ENCODE measurements at places on chromosomes 5 and 9. TPM values are rescaled to one million over a fixed set of nuclear protein-coding genes. Genes with fewer than 3 reads are reported as not detected.
A peak's percentile ranks its signal among the peaks of the same experiment; 100 is the strongest.

- DNase-seq: no peak
Observed at GRCh38 chr5:166772770-166773169, 1518.7 kb upstream of the WWC1 start.

DNA sequence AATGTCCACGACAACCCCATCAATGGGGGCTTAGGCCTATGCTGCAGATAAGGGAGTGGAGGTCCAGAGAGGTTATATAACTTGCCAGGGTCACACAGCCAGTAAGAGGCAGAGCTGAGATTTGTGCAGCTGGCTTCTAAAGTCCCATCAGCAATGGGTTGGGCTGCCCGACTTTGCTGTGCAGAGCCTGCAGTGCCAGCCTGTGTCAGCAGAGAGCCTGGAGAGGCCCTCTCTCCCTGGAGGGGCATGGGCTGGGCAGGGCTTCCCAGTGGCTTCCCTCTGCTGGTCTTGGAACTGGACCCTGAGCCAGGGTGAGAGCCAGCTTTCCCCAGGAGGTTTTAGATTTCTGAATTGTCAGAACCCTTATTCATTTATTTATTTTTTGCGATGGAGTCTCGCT, 77.2 kb upstream of the RAPGEF1 start:
- DNase-seq: no peak

- DNase-seq: no peak
Observed at GRCh38 chr9:136829412-136829811, 12.9 kb upstream of the AJM1 start.

GRCh38 chr5:61332358-61332749, 296 bp downstream of the ZSWIM6 start:
- peak; percentile 45 for DNase-seq

DNA sequence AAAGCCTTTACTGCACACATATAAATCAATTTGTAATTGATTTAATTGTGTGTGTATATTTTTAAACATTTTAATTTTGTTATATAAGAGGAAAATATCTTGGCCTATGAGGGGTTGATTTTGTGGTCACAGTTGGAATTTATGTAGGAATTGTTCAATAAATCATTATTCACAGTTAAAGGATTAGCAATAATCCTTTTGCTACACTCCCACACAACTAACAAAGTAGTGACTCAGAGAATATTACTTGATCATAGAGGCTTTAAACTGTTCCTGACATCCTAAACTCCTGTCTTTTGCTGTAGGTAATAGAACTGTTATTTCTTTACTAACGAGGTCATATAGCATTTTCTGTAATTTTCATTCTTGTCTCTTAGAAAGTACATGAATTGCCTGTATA, 95.5 kb downstream of the ZCCHC7 start:
- DNase-seq: no peak

DNA sequence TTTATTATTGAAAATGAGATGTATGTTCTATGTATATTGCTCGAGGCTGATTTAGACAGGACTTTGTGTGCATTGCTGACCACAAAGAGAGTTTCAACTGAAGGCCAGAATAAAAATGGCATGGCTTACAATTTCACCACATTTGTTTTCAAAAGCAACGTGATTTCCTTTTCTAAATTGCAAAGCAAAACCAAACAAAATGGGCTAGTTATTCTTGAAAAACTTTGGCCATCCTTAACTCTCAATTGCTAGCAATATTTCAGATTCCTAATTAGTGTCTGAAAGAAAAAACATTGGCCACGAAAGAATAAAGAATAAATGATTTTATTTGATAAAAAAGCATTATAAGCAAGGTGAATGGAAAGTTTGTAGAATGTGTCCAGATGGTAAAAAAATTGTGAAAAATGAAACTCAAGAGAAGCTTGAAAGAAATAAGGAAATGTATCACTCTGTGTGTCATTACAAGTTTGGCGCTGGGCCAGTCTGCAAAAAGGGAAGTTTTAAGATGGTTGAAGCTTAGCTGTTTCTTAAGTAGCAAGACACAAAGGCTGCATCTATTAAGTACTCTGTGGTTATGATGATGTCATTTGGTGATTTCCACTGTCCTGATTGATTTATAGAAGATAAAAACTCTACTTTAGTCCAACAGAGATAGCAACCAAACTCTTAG, 89.2 kb upstream of the PRLR start:
- DNase-seq: no peak

- DNase-seq: no peak
Observed at GRCh38 chr9:89838621-89839020, 233.8 kb downstream of the GADD45G start.

DNA sequence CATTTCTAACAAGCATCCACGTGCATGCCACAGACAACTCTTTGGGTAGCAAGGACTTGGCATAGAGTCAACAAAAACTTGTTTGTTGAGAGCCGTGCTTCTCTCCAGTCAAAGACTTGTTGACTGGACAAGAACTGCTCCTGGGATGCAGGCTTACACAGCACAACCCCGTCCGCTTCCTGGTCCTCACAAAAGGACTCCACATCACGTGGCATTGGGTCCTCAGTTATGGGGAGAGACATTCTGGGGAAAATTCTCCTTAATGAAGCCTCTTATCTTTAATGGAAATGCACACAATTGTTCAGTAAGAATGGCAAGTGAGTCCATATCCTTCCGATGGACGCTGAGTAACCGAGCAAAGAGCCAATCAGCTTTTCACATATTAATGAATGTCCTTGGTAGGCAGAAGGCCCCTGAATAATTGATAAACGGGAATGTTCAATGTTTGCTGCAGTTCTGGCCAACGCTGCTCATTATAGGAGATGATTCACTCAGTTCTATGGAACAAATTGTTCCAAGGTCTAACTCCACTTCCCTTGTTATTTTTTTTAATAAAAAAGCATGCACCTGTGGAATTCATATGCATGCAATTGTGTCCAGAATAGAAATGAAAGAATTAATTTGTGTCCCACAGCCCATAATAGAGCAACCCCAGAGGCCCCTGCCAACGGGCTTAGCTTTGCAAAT, 97.0 kb upstream of the ZNF366 start:
- no peak for DNase-seq

- no peak for DNase-seq
Observed at GRCh38 chr5:164027738-164028137, 522.3 kb downstream of the MAT2B start.

DNA sequence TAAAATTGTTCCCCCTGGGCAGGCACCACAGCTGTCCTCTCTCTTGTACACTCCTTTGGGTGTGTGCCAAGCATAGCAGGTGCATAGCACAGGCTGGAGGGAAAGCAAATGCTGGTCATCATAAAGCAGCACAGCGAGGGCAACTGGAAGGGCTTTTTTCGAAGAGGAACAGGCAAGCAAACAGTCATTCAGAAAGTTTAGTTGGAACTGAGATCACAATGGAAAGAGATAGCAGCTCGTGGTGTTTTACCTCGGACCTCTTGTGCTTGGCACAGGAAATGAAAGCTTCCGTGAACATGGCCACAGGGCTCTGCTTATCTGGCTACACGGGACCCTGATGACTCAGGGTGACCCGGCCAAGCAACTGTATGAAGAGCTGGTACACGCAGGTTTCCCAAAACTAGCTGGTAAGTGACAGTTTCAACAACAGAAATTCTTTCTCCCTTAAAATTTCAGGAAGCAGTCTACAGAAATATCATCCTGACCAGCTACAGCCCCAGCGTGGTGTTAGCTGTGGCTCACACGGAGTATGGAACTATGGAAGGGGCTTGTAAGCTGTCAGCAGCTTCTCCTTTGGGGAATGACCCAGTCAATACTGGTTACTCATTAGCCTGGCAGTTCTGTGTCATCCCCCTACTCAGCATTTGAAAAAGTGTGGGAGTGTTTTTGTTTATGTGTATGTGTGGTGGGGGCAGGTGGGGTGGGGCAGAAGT, 48.1 kb downstream of the POC5 start:
- DNase-seq: peak; percentile 55

- no peak for DNase-seq
Observed at GRCh38 chr9:2473681-2474080, 147.9 kb upstream of the VLDLR start.

DNA sequence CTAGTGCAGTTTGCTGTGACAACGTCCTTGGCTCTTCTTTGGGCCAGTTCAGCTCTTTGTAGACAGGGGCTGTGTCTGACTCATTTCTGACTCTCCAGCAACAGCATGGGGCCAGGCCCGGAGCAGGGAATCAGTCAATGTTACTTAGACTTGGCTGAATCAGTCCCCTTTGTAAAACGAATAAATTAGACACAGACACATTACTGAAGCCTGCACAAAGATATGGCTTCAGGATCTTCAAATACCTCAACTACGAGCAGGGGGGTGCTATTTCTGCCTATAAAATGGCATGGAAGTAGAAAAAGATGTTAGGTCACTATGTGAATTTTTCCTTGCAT, 204.7 kb downstream of the TTLL11 start:
- DNase-seq: no peak

DNA sequence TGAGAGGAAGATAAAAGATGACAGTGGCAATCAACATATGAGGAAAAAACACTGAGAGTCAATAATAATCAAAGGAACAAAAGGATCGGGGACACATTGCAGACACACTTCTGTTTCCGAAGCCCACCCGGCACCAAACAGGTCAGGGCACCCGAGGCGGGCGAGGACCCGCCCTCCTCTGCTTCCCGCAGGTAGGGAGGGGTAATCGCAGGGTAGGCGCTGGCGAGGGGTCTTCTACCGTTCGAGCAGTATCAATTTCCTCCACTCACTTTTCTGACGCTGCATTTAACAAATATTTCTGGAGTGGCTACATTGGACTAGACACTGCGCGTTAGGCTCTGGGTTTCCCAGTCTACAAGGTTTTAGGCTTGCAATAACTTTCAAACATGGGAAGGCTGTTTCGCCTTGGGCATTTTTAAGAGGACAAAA, 1.3 kb downstream of the TXN start:
- no peak for DNase-seq

GRCh38 chr9:98541684-98542230, 167.0 kb downstream of the GABBR2 start:
- DNase-seq: no peak

DNA sequence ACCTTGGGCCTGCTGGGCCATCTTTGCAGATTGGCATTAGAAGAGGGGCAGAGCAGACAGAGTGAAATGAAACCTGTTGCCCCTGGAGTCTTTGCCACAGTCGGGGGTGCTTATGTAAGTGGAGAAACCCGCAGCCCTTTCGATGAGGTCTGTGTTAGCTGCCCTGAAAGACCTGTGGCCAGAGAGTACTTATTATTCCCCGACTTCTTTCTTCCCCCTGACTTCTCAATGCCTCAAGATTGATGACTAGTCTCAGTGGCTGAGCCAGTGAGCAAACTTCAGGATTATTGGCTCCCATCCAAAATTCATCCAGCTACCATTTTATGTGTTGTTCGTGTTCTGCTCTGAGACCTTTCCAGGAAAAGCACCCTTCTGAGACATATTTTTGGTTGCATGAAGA, 7.6 kb downstream of the NTRK2 start:
- no peak for DNase-seq

GRCh38 chr5:1324719-1325190, 20.1 kb downstream of the CLPTM1L start:
- no peak for DNase-seq

GRCh38 chr5:16725575-16725974, 108.8 kb upstream of the RETREG1 start:
- DNase-seq: no peak

DNA sequence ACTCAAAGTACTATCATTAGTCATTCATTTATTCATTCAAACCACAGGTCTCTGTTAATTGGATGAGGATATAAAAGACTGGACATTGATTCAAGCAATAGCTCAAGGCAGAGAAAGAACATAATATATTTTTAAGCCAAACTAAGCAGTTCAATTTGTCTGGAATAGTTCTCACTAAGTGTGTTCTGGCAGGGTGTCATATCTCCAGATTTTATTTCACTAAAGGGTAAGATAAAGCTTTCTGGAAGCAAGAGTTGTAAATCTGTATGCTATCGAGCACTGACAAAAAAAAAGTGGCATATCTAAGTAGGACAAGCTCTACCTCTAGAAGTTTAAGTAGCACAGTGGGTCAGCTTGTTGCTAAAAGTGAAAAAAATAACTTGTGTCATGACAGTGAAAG, 375.6 kb downstream of the TUSC1 start:
- DNase-seq: no peak

GRCh38 chr9:86741311-86742208, 205.7 kb downstream of the GAS1 start:
- no peak for DNase-seq

- DNase-seq: no peak
Observed at GRCh38 chr9:2018162-2018643, 3.1 kb downstream of the SMARCA2 start.

- no peak for DNase-seq
Observed at GRCh38 chr5:108433600-108433999, 51.7 kb upstream of the FBXL17 start.

DNA sequence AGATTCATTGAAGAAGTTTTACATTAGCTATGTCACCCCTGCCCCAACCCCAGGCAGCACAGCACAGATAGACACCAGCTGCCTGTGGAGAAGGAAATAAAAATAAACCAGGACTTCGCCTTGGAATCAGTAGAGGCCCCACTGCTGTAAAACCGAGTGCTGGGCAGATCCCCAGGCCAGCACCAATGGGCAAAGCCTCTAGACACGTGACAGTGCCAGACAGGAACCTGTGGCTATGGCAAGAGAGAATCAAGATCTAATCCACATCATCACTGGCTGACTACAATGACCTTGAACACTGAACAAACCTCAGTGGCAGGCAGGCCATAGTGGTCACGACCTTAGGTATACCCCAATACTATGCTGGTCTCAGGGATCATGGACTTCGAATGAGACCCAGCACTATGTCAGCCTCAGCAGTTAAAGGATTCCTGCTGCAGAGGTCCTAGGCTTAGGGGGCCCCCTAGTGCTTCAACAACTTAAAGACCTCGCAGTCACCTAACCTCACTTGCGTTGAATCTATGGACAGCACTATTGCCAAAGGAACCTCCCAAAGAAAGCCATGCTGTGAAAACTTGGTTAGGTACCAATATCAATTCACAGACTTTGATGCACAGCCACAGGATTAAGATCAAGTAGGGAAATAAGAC, 2118.6 kb upstream of the C9orf72 start:
- DNase-seq: no peak

Gene GRXCR2
- polyA plus RNA-seq: not detected

Gene ECPAS
- polyA plus RNA-seq: 12.6 TPM

Gene KCTD16
- polyA plus RNA-seq: not detected

Gene SPOCK1
- not detected for polyA plus RNA-seq

Gene PPP2R2B
- 62.3 TPM for polyA plus RNA-seq

Gene ARID3C
- not detected for polyA plus RNA-seq

Gene LHX6
- polyA plus RNA-seq: not detected

Gene DEPDC1B
- 1.4 TPM for polyA plus RNA-seq

Gene TMEM252
- not detected for polyA plus RNA-seq

Gene CDC20B
- not detected for polyA plus RNA-seq

Gene ITK
- polyA plus RNA-seq: 54.6 TPM

Gene ENHO
- 1.00 TPM for polyA plus RNA-seq

Gene CCDC69
- polyA plus RNA-seq: 256 TPM

Gene GFI1B
- polyA plus RNA-seq: not detected

Gene GRAMD2B
- 4.4 TPM for polyA plus RNA-seq

Gene SPINK6
- not detected for polyA plus RNA-seq
